ENCODE measurements at places on chromosomes 12 and 14. TPM values are rescaled to one million over a fixed set of nuclear protein-coding genes. Genes with fewer than 3 reads are reported as not detected.

The FSCB gene
- not detected for total RNA-seq

The KLRD1 gene
- total RNA-seq: 0.88 TPM

The RHEBL1 gene
- not detected for total RNA-seq

The TSHR gene
- not detected for total RNA-seq

The WBP11 gene
- total RNA-seq: 28.0 TPM

The IGF1 gene
- 1.1 TPM for total RNA-seq

The IAPP gene
- total RNA-seq: not detected

The GLI1 gene
- total RNA-seq: 0.05 TPM

The CLEC14A gene
- 60.1 TPM for total RNA-seq

The BAZ2A gene
- total RNA-seq: 33.3 TPM

The CCDC197 gene
- not detected for total RNA-seq

The DHRS7 gene
- 31.9 TPM for total RNA-seq

The NRXN3 gene
- 0.34 TPM for total RNA-seq

The TSPAN8 gene
- 0.59 TPM for total RNA-seq

The CIT gene
- 7.1 TPM for total RNA-seq

The ARHGDIB gene
- 51.7 TPM for total RNA-seq

The TPPP2 gene
- not detected for total RNA-seq

The PROX2 gene
- total RNA-seq: not detected

The EPYC gene
- not detected for total RNA-seq

The TSPAN19 gene
- total RNA-seq: not detected

The LACRT gene
- total RNA-seq: not detected

The APOF gene
- not detected for total RNA-seq

The ZNF385A gene
- total RNA-seq: 6.9 TPM

The PLEKHG7 gene
- total RNA-seq: 0.06 TPM

The FKBP4 gene
- 19.0 TPM for total RNA-seq

The OAS3 gene
- total RNA-seq: 9.0 TPM

The FITM1 gene
- 0.20 TPM for total RNA-seq

The FAIM2 gene
- 209 TPM for total RNA-seq

The JAG2 gene
- total RNA-seq: 1.9 TPM

The STYX gene
- 16.7 TPM for total RNA-seq

The ADCY6 gene
- 33.3 TPM for total RNA-seq

The OR6C6 gene
- total RNA-seq: not detected

The NAV3 gene
- total RNA-seq: 16.3 TPM

The RNF212B gene
- not detected for total RNA-seq

The EEF1AKMT3 gene
- 9.0 TPM for total RNA-seq

The CCDC85C gene
- total RNA-seq: 3.0 TPM

The AHSA1 gene
- total RNA-seq: 96.5 TPM

The CCDC175 gene
- not detected for total RNA-seq

The SLC35F4 gene
- not detected for total RNA-seq

The C1RL gene
- 96.4 TPM for total RNA-seq

The GPR68 gene
- total RNA-seq: 1.1 TPM

The MGAT4C gene
- under 0.01 TPM for total RNA-seq

The FOXG1 gene
- total RNA-seq: 0.05 TPM

The IL23A gene
- total RNA-seq: not detected

The M6PR gene
- 50.9 TPM for total RNA-seq

The TMEM132C gene
- total RNA-seq: 6.5 TPM

The FAM161B gene
- 3.9 TPM for total RNA-seq

The CLEC1A gene
- total RNA-seq: 2.4 TPM

The PKP2 gene
- total RNA-seq: 7.3 TPM

The PIWIL1 gene
- total RNA-seq: not detected

The ADAMTS20 gene
- not detected for total RNA-seq

The EAPP gene
- 37.6 TPM for total RNA-seq
